K562 (cell line): ENCODE measurements at places on chromosomes 5 and 9.
A peak's percentile ranks its signal among the peaks of the same experiment; 100 is the strongest.

GRCh38 chr9:4443439-4443838 is 46.8 kb upstream of the SLC1A1 start:
- H3K4me1 ChIP-seq = no peaks in the 10 kb centered on the region
- no peak for DNase-seq
- no peaks in the 10 kb centered on the region for H3K27me3 ChIP-seq
- no peaks in the 10 kb centered on the region for H3K36me3 ChIP-seq
- H3K4me3 ChIP-seq = no peak overlapping the region

GRCh38 chr5:81232464-81233079 is 550 bp upstream of the CKMT2 start:
- no peak overlapping the region for H3K4me3 ChIP-seq
- peaks cover 7% of the 10 kb centered on the region; the same call in 1 of the 2 replicates for H3K4me1 ChIP-seq
- no peak overlapping the region for H3K27ac ChIP-seq
- no peaks in the 10 kb centered on the region; the same call in 2 of the 3 replicates for H3K27me3 ChIP-seq
- no peaks in the 10 kb centered on the region for H3K36me3 ChIP-seq
- no peak for DNase-seq

- peaks cover 8% of the 10 kb centered on the region; the same call in 1 of the 3 replicates for H3K27me3 ChIP-seq
- no peaks in the 10 kb centered on the region for H3K36me3 ChIP-seq
- DNase-seq = no peak
- no peak overlapping the region for H3K27ac ChIP-seq
- H3K4me3 ChIP-seq = no peak overlapping the region
Measured at GRCh38 chr5:158976035-158976434, 123.7 kb downstream of the EBF1 start.

DNA sequence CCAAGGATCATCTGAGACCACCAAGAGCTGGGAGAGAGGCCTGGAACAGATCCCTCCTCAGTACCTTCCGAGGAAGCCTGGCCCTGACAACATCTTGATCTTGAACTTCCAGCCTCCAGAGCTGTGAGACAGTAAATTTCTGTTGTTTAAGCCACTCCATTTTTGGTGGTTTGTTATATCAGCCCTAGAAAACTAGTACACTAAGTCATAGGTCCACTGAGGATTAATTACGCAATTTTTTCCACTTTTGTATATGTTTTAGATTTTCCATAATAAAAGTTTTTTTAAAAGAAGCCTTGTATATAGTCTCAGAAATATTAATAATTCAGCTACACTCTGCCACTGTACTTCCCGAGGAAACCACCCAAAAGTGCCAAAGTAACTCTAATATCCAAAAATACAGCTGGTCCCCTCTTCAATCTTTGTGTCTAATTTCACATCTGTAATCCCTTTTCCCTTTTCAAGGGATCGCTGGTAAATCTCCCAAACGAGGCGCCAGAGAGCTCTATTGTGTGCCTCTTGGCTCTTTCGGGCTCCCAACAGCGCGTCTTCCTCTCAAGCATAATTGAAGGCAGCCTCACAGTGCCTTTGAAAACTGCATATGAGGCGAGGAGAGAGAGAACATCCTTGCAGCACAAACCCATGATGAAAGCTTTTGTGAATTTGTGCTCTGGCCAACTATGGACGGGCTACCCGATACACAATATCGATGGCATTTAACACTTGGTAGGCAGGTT is 32.7 kb downstream of the PRUNE2 start:
- no peak overlapping the region for H3K27ac ChIP-seq
- no peaks in the 10 kb centered on the region for H3K4me1 ChIP-seq
- no peaks in the 10 kb centered on the region for H3K27me3 ChIP-seq
- H3K36me3 ChIP-seq = no peaks in the 10 kb centered on the region
- no peak for DNase-seq

DNA sequence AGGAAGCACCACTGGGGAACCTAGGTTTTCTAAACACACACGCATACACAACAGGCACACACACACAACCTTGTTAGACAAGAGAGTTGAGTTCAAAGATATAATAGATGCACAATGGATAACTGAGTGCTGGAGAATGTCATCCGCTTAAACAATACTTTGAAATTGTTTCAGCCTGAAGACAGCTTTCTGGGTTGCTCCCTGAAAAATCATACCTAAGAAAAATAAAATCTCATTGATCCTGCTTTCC is 126.1 kb downstream of the TMEM161B start:
- H3K4me1 ChIP-seq = peaks cover 3% of the 10 kb centered on the region; the same call in 2 of the 3 replicates
- no peak overlapping the region for H3K27ac ChIP-seq
- no peak for DNase-seq
- H3K36me3 ChIP-seq = no peaks in the 10 kb centered on the region

- no peaks in the 10 kb centered on the region; the same call in 2 of the 3 replicates for H3K36me3 ChIP-seq
- no peaks in the 10 kb centered on the region for H3K27me3 ChIP-seq
- no peak for DNase-seq
- H3K4me1 ChIP-seq = no peaks in the 10 kb centered on the region
- no peak overlapping the region for H3K4me3 ChIP-seq
- H3K27ac ChIP-seq = no peak overlapping the region
Measured at GRCh38 chr5:54709096-54709495, 191.5 kb downstream of the SNX18 start.

DNA sequence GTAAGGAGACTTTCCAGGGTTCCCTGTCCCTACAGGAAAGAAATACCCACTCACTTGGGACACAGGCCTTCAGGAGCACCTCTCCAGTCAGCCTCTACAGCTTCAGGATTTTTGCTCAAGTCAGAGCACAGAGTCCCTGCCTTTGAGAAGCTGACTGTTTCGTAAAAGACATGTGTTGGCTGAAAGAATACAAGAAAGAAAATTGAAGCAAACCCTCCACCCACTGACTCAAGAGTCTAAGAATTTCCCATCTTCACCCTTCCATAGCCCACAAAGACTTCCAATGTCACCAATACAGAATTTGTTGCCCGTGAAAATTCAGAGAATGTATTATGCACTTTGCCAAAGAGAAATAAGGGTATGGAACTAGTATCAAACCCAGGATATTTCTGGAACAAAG is 53.0 kb upstream of the ZNF622 start:
- no peak overlapping the region for H3K4me3 ChIP-seq
- H3K4me1 ChIP-seq = no peaks in the 10 kb centered on the region
- no peak for DNase-seq

DNA sequence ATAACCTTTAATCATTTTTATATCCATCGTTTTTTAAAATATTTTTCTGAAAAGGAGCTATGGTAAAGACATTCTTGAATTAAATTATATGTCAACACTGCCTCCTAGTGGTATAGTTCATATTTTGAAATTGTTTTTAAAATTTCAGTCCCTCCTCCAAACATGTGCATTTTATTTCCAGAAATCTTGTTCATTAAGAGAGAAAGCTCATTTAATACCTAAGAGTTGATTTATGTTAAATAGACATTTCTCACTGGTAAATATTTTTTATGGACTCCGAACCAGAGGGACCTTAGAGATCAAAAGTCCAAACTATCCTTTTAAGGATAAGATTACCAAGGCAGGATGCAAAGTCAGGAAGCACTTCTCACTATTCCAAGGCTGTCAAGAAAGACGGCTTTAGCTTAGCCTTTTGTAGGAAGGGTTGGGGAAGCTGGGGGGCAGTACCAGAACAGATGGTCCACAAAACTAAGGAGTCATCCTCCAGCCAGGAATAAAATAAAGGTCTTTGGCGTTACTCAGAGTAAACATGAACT is 21.6 kb downstream of the BHMT start:
- H3K36me3 ChIP-seq = no peaks in the 10 kb centered on the region
- H3K4me1 ChIP-seq = peaks cover 3% of the 10 kb centered on the region; the same call in 1 of the 2 replicates
- H3K27ac ChIP-seq = no peak overlapping the region
- peak; percentile 33 for DNase-seq
- no peak overlapping the region for H3K4me3 ChIP-seq

GRCh38 chr9:16303506-16303905 is 567.0 kb downstream of the BNC2 start:
- no peak overlapping the region for H3K4me3 ChIP-seq
- no peaks in the 10 kb centered on the region for H3K27me3 ChIP-seq
- H3K36me3 ChIP-seq = no peaks in the 10 kb centered on the region
- no peak for DNase-seq
- H3K27ac ChIP-seq = no peak overlapping the region

DNA sequence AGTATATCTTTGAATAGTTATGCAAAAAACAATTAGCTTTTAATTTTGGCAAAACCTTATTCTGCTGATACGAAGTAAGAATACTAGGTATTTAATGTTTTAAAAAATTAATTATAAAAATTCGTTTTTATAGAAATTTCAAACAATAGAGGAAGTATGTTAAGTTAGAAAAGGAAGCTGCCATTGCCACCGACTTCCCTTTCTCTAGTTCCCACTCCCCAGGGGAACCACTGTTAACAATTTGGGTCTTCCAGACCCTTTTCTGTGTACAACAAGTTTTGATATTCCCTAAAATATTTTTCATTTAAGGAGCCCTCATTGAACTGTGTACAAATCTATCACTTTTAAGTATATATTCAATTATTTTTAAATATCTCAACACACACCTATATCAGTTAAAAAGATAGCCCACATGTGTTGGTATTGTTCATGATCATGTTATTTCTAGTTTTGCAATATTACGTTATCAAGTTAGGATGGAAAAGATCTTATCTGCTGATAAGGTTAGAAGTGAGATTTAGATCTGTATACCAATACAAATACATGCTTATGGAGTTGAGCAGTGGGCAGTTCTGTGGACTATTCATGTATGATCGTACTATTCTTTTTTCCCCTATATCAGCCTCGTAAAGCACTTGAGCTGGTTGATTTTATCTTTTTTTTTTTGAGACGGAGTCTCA is 25.9 kb downstream of the NDFIP1 start:
- H3K36me3 ChIP-seq = peaks cover 53% of the 10 kb centered on the region; the same call in 2 of the 3 replicates
- no peak overlapping the region for H3K27ac ChIP-seq
- no peaks in the 10 kb centered on the region for H3K4me1 ChIP-seq
- no peaks in the 10 kb centered on the region for H3K27me3 ChIP-seq
- no peak for DNase-seq

GRCh38 chr5:169248996-169249395 is 51.9 kb downstream of the SLIT3 start:
- H3K27me3 ChIP-seq = no peaks in the 10 kb centered on the region
- no peak overlapping the region for H3K4me3 ChIP-seq
- no peak for DNase-seq
- H3K4me1 ChIP-seq = no peaks in the 10 kb centered on the region
- H3K36me3 ChIP-seq = no peaks in the 10 kb centered on the region
- H3K27ac ChIP-seq = no peak overlapping the region
